ENCODE measurements at places on chromosomes 1 and 21. TPM values are rescaled to one million over a fixed set of nuclear protein-coding genes. Genes with fewer than 3 reads are reported as not detected.

DNA sequence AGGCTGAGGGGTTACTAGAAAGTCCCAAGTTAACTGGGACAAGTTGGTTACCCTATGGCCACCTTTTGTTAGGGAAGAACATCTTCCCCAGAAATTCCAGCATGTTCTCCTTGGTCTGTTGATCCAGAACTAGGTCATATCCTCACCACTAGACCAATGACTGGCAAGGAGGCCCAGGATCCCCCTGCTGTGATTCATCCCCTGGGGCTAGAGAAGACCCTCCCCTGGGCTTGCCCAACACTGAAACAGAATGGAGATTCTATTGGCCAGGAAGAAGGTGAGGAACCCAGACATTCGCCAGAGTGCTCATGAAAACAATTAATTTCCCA is 90.1 kb upstream of the SIM2 start:
- H3K36me3 ChIP-seq, result no peaks in the 10 kb centered on the region
- no peak for DNase-seq
- H3K27ac ChIP-seq, result no peak overlapping the region
- no peak overlapping the region for H3K4me3 ChIP-seq

Gene ZNF683
- total RNA-seq, result not detected

- no peaks in the 10 kb centered on the region for H3K4me1 ChIP-seq
- no peaks in the 10 kb centered on the region for H3K27me3 ChIP-seq
Measured at GRCh38 chr1:228410671-228411070, 4.0 kb upstream of the TRIM11 start.

Gene ERG
- 2.6 TPM for total RNA-seq

All from pancreas (tissue), 10 donors.